Astrocyte of the cerebellum (primary cell): ENCODE measurements at places on chromosomes 5 and 9.

DNA sequence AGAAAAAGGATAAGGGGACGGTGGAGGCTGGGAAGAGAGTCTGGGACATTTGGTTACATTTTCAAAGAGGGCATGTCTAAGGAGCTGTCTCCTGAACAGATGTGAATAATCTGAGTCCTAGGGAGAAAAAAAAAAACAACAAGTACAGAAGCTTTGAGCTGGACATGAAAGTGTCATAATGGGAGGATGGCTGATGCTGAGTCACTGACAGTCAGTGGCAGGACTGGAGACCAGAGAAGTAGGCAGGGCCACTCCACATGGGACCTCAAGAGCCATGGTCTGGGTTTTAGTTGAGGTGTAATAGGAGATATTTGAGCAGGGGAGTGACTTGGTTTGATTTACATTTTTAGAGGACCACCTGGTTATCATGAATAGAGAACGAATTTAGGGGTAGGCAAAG is 70.6 kb downstream of the DPYSL3 start:
- DNase-seq, result no peak

GRCh38 chr9:94824913-94825610 is 98.6 kb downstream of the AOPEP start:
- no peak for DNase-seq

GRCh38 chr5:172544371-172545095 is 90.2 kb upstream of the SH3PXD2B start:
- no peak for DNase-seq

DNA sequence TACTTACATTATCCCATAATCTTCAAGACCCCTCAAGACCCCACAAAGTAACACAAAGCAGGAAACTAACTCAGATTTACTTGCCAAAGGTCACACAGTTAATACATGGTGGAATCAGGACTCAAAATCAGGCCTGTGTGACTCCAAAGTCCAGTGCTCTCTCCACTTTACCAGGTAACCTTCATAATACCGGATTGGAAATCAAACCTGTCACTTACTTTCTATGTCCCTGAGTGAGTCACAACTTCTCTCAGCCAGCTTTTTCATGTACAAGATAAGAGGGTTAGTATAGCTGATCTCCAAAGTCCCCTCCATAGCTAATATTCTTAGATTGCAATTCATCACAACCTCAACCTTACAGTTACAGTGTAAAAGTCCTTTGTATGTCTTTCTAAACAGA is 17.1 kb downstream of the STRBP start:
- DNase-seq, result no peak

DNA sequence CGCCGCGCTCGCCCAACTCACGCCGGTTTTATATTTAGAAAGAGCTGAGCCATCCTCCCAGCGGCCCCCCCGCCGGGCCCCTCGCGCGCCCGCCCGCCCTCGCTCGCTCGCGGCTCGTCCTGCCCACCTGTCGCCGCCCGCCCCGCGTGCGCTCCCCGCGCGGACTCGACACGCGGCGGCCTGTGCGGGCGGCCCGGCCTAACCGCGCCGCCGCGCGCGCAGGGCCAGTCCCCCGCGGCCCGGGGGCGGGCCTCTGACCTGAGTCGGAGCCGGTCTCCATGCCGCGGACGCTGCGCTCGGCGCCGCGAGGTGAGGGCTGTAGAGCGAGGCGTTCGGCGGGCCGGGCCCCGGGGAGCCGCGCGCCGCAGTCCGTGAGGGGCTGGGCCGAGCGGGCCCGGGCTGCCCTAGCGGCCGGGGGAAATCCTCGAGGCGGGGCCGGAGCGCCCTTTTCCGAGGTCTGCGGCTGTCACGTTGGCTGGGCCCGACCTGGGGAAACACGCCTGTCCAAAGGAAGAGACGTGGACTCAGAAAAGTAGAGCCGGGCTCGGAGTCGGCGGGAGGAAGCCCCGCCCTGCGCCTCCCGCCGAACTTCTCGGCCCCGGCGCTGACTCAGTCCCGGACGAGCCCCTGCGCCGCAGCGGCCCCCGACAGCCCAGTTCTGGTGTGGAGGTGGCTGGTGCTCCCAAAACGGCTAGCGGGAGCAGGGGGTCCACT is at the start of gene ECPAS:
Gene ECPAS (minus strand): TSS at position 526 of the 714 bp plus-strand sequence. CDS start 11,465 bp downstream, outside the sequence.
- DNase-seq, result peak; percentile 33

DNA sequence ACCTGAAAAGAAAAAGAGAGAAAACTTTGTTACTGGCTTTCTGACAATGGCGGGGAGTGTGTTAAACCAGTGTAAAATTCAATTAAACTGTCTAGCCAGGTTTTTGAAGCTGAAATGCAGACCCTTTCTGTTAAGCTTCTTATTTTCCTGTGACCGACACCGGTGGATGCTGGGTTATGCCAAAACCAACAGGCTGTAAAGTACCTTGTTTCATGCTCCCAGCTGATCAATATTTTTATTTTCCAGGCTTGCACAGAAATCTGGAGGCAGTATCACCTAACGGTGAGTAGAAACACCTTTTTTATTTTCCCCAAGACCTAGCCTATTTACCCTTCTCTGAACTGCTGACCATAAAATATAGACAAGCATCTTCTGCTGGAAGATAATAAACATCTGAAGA is 94.9 kb upstream of the GRHPR start:
- no peak for DNase-seq

- DNase-seq, result no peak
These were observed 4.1 kb upstream of the PRDM12 start for GRCh38 chr9:130660326-130660682.

- no peak for DNase-seq
These were observed 992 bp downstream of the SETD9 start for GRCh38 chr5:56910210-56910965.

DNA sequence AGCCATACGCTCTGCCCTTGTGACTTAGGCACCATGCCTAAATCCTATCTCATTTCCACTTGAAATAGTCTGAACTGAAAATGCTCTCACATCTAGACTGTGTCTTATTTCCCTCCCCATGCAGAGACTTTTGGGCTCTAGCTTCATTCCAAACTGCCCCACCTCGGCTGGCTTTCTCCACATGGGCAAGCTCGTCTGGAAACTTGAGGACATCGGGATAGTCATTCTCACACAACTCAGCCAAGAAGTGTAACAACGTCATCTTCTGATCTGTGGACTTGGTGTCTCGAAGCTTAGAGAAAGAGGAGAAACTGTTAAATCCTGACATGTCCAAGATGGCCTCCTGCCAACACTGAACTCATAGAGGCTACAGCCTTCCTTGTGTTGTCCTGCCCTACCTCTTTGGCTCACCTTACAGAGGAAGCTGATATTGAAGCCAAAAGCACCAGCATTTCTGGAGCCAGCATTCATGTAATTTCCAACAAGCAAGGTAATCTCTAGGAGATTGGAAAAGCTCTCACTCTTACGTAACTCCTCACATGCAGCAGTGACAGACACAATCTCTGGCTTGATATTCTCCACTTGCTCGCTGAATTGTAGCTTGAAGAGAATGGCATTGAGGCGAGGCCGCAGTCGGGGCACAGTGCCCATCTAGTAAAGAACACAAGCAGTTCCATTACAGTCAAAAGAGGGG is 39.6 kb downstream of the PCDHGC5 start:
- DNase-seq, result no peak

- no peak for DNase-seq
These were observed 2.3 kb upstream of the HK3 start for GRCh38 chr5:176901260-176902101.

DNA sequence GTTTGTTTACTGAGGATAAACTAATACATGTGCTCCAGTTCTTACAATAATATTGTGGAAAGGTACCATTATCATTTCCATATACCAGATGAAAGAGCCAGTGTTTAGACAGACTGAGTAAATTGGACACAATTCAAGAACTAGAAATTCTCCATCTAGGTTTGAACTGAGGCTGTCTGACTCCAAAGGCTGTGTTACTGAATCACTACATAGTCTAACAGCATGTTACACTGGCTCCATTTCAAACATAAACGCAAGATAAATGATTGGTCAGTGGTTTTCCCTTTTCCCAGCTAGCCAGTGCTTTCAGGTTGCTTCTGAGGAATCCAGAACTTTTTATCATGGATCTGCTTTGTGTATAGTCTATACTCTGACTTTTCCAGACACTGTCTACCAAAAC is 8.1 kb downstream of the SPDL1 start:
- peak; percentile 89 for DNase-seq

DNA sequence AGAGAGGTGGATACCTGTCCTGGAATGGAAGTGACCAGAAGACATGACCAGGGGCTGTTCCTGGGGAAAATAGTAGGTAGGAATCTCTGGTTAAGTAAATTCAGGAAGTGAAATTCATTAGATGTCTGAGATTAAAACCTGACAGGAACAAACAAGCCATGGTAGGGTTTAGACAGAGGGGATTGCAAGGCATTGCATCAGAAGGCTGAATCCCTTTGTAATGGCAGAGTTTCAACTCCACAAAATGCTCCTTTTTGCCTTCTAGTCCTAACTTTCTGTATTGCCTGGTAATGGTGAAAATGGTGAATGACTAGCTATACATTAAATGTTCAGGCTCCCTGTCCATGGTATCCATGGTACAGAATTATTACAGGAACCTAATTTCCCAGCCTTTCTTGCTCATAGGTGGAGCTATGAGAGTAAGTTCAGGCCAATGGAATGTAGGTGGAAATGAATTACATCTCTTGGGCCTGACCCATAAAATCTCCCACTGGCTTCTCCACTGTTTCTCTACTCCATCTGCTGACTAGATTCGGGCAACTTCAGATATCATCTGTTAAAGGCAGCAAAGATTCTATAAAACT is 113.4 kb upstream of the CNTLN start:
- no peak for DNase-seq

DNA sequence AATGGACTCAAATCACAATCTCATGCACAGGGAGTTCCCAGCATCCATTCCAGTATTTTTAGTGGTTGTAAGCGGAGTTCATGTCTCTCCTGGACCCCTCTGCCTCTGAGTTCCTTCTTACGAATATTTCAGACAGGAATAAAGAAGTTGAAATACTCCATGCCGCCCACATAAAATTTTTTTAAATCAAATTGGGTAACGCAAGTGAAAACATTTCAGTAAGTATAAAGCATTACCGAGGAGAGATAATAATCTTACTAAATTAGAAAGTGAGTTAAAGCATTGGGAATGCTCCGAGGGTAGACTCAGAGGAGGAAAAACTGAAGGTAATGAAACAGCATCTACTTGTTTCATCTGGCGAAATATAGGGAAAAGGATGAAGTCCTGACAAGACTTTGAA is 317.6 kb downstream of the ARRDC3 start:
- no peak for DNase-seq

GRCh38 chr5:88708021-88708420 is 175.0 kb downstream of the MEF2C start:
- no peak for DNase-seq

DNA sequence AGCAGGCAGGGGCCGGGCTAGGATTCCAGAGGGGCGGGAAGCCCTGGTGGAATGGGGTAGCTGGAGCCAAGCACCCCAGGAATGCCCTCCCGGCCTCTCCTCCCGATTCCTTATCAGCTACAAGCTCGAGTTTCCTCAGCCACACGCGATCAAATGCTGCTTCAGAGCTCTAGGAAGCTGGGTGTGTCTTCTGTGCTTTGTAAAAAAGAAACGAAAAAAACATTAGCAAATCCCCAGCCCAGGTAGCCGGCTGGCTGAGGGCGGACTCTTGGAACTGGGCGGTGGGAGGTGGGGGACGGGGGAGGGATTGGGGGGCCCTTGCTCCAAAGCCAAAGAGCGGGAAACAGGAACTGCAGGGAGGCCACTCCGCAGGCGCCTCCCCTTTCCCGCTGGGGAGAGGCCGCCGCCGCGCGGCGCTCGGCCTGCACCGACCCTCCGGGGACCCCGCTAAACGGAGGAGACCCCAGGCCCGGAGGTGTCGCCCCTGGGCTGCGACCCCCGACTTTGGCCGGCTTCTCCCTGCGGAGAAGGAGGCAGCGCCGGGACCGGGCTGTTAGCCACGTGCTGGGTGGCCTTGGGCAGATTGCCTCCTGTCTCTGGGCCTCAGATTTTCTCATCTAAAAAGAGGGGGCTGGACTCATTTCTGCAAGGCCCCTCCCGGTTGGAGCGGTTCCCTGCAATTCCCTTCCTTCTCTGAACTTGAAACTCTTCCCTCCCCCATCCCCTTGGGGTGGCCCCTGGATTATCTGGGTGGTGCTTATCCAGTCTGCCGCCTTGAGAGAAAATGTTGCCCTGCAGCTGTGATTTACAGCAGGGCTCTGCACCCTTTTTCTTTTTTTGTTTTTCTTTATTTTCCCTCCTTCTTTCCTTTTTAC is 40.9 kb upstream of the FABP6 start:
- peak; percentile 40 for DNase-seq

DNA sequence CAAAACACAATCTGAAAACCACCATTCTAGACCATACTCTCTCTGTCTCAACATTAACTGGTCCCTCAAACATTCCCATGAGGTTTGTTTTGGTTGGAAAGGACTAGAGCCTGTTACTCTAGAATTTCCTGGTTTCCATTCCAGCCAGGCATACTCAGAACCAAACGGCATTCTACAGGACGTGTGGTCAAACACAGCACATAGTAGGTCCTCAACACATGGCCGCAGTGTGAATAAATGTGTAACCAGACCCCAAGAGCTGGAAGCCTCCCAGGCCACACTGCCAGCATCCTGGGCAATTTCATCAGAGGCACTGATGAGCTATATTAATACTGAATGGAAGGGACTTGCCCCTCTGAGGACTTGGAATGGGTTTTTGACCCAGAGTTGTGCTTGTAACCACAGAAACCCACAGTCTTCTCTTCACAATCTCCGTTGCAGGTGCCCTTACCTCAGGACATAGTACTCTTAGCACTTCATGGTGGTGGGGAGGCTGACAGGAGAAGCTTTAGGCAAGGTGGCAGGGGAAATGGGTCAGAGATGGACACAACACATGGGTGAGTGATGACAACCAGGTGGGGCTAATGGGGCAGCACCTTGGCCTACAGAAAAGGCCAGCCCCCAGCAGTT is 66.0 kb downstream of the ZNF366 start:
- DNase-seq, result no peak

DNA sequence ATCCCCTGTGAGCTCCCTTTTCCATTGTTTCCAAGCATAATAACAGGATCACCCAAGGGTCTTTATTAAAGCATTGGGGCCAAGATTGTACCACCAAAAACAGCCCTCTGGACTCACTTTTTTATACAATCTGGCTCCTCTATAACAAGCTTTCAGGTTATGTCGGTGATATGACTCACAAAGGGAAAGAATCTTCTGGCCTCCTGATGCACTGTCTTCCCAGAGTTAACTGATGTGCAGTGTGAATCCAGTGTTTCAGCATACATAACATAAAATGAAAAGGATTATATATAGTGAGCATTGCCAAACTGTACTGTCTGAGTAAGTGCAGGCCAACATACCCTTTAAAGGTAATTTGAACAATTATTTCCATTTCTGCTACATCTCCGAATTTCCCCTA is 33.9 kb upstream of the MAN2A1 start:
- no peak for DNase-seq

DNA sequence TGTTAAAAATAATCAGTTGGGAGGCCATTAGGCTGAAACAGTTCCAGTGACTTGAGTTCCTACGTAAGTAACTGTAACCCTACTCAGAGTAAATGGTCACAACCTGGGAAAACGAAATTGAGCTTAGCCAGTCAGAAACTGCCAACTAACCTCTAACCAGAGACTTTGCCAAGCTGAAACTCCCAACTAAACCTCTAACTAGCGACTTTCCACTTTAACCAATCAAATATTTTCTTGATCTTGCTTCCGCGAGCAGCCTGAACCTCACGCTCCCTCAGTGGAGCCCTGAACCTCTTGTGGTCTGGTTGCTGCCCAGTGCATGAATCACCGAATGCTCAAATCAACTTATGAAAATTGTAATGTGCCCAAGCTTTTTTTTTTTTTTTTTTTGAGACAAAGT is 156.2 kb downstream of the MED10 start:
- DNase-seq, result no peak
